Activated B cell treated with CpG ODN at 0.5 μM for 24 hours (primary cell): ENCODE measurements at places on chromosomes 6 and 20.

DNA sequence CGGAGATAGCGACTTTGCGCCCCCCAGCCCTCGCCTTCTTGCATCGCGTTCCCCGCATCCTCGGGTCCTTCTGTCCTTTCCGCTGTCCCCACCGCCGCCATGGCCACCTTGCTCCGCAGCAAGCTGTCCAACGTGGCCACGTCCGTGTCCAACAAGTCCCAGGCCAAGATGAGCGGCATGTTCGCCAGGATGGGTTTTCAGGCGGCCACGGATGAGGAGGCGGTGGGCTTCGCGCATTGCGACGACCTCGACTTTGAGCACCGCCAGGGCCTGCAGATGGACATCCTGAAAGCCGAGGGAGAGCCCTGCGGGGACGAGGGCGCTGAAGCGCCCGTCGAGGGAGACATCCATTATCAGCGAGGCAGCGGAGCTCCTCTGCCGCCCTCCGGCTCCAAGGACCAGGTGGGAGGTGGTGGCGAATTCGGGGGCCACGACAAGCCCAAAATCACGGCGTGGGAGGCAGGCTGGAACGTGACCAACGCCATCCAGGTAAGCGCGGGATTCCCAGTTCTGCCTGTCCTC, 401 bp downstream of the SLC32A1 start:
- peaks cover 65% of the 10 kb centered on the region for H3K4me1 ChIP-seq
- no peaks in the 10 kb centered on the region for H3K36me3 ChIP-seq
- H3K4me3 ChIP-seq: no peak overlapping the region
- DNase-seq: no peak

DNA sequence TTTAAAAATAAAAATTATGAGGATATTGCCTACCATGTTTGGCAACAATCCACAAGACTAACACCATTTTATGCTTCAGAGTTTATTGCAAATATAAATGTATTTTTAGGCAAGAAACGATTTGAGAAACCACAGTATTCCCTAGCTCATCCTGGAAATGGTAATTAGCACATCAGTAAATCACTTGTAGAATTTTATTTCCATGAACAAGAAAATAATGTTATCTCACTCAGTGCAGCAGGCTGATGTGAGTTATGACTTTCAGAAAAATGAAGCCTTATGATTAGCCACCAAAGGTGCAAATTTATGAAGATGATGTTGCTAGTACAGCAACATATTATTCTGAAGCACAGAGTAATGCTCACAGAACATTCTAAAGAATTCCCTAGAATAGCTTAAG, 127.7 kb upstream of the GJE1 start:
- H3K4me3 ChIP-seq: no peak overlapping the region
- no peaks in the 10 kb centered on the region for H3K4me1 ChIP-seq
- no peak for DNase-seq
- H3K27me3 ChIP-seq: no peaks in the 10 kb centered on the region

- no peaks in the 10 kb centered on the region for H3K27me3 ChIP-seq
- peaks cover 4% of the 10 kb centered on the region for H3K4me1 ChIP-seq
- no peak overlapping the region for H3K4me3 ChIP-seq
- H3K36me3 ChIP-seq: peaks cover 75% of the 10 kb centered on the region
Measured at GRCh38 chr20:31537890-31538289, 23.6 kb downstream of the HM13 start.

GRCh38 chr6:167993169-167993568, 4.3 kb upstream of the KIF25 start:
- DNase-seq: no peak
- no peaks in the 10 kb centered on the region for H3K4me1 ChIP-seq
- H3K4me3 ChIP-seq: no peak overlapping the region
- no peak overlapping the region for H3K27ac ChIP-seq

DNA sequence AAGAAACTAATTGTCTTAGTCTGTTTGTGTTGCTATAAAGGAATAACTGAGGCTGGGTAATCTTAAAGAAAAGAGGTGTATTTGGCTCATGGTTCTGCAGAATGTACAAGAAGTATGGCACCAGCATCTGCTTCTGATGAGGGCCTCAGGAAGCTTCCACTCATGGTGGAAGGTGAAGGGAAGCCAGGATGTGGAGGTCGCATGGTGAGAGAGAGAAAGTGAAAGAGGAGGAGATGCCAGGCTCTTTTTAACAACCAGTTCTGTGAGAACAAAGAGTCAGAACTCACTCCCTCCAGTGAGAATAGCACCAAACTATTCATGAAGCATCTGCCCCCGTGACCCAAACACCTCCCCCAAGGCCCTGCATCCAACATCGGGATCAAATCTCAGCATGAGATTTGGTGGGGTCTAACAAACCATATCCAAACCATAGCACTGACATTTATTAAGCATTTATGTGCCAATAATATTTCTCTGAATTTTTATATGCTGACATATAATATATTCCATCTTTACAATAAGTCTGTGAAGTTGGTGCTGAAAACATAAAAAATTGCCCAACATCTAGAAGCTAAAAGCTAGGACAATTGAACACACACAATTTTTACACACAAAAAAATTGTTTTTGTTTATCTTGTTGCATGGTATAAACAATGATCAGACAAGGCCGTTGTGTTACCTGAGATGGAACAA, 29.2 kb upstream of the BTN3A2 start:
- peaks cover 41% of the 10 kb centered on the region for H3K27me3 ChIP-seq
- H3K4me3 ChIP-seq: no peak overlapping the region
- H3K4me1 ChIP-seq: peaks cover 27% of the 10 kb centered on the region

GRCh38 chr20:19833395-19833794, 75.3 kb downstream of the RIN2 start:
- no peak for DNase-seq
- H3K36me3 ChIP-seq: no peaks in the 10 kb centered on the region
- H3K27me3 ChIP-seq: peaks cover 5% of the 10 kb centered on the region
- no peak overlapping the region for H3K27ac ChIP-seq
- no peak overlapping the region for H3K4me3 ChIP-seq
- H3K4me1 ChIP-seq: peaks cover 27% of the 10 kb centered on the region

DNA sequence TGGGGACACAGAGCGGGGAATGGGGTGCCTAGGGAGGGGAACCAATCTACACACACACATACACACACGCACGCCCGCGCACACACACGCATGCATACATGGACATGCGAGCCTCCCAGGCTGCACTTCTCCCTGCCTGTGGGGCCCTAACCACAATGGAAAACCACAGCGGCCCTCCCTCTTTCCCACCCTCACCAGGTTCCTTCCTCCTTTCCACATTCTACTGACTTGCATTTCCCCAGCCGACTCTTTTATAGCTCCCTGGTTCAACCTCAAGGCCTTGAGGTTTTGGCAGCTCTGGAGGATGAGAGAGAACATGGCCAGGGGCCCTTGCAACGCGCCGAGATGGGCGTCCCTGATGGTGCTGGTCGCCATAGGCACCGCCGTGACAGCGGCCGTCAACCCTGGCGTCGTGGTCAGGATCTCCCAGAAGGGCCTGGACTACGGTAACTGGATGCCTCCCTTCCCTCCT, at the start of gene BPI:
Gene BPI (plus strand): TSS at position 249 of the 472 bp plus-strand sequence. CDS start 68 bp downstream, at position 317.
- H3K36me3 ChIP-seq: no peaks in the 10 kb centered on the region
- peaks cover 48% of the 10 kb centered on the region for H3K27me3 ChIP-seq
- no peak for DNase-seq
- H3K4me3 ChIP-seq: no peak within 1 kb of the TSS

DNA sequence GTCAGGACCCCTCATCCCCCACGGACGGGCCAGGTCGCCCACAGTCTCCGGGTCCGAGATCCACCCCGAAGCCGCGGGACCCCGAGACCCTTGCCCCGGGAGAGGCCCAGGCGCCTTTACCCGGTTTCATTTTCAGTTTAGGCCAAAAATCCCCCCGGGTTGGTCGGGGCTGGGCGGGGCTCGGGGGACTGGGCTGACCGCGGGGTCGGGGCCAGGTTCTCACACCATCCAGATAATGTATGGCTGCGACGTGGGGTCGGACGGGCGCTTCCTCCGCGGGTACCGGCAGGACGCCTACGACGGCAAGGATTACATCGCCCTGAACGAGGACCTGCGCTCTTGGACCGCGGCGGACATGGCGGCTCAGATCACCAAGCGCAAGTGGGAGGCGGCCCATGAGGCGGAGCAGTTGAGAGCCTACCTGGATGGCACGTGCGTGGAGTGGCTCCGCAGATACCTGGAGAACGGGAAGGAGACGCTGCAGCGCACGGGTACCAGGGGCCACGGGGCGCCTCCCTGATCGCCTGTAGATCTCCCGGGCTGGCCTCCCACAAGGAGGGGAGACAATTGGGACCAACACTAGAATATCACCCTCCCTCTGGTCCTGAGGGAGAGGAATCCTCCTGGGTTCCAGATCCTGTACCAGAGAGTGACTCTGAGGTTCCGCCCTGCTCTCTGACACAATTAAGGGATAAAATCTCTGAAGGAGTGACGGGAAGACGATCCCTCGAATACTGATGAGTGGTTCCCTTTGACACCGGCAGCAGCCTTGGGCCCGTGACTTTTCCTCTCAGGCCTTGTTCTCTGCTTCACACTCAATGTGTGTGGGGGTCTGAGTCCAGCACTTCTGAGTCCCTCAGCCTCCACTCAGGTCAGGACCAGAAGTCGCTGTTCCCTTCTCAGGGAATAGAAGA, 978 bp downstream of the HLA-A start:
- peak overlapping the region; percentile 100 for H3K27ac ChIP-seq
- peaks cover 73% of the 10 kb centered on the region for H3K4me1 ChIP-seq
- no peaks in the 10 kb centered on the region for H3K27me3 ChIP-seq
- peaks cover 60% of the 10 kb centered on the region for H3K36me3 ChIP-seq
- no peak for DNase-seq
- H3K4me3 ChIP-seq: peak overlapping the region; percentile 92

GRCh38 chr20:301886-302848, 4.8 kb downstream of the ZCCHC3 start:
- peaks cover 42% of the 10 kb centered on the region for H3K36me3 ChIP-seq
- peaks cover 32% of the 10 kb centered on the region for H3K4me1 ChIP-seq
- DNase-seq: no peak
- no peak overlapping the region for H3K27ac ChIP-seq
- H3K27me3 ChIP-seq: no peaks in the 10 kb centered on the region
- H3K4me3 ChIP-seq: no peak overlapping the region

- peaks cover 37% of the 10 kb centered on the region for H3K4me1 ChIP-seq
- H3K36me3 ChIP-seq: peaks cover 11% of the 10 kb centered on the region
- no peaks in the 10 kb centered on the region for H3K27me3 ChIP-seq
- no peak for DNase-seq
Measured at GRCh38 chr6:163494279-163494727, 79.8 kb downstream of the QKI start.

GRCh38 chr6:21828704-21829103, 235.2 kb downstream of the SOX4 start:
- H3K27me3 ChIP-seq: peaks cover 2% of the 10 kb centered on the region
- no peaks in the 10 kb centered on the region for H3K36me3 ChIP-seq
- no peak overlapping the region for H3K27ac ChIP-seq

- no peak overlapping the region for H3K4me3 ChIP-seq
- DNase-seq: no peak
- peaks cover 18% of the 10 kb centered on the region for H3K4me1 ChIP-seq
- H3K27ac ChIP-seq: no peak overlapping the region
- H3K36me3 ChIP-seq: no peaks in the 10 kb centered on the region
Measured at GRCh38 chr20:47782076-47782475, 3.2 kb downstream of the SULF2 start.

DNA sequence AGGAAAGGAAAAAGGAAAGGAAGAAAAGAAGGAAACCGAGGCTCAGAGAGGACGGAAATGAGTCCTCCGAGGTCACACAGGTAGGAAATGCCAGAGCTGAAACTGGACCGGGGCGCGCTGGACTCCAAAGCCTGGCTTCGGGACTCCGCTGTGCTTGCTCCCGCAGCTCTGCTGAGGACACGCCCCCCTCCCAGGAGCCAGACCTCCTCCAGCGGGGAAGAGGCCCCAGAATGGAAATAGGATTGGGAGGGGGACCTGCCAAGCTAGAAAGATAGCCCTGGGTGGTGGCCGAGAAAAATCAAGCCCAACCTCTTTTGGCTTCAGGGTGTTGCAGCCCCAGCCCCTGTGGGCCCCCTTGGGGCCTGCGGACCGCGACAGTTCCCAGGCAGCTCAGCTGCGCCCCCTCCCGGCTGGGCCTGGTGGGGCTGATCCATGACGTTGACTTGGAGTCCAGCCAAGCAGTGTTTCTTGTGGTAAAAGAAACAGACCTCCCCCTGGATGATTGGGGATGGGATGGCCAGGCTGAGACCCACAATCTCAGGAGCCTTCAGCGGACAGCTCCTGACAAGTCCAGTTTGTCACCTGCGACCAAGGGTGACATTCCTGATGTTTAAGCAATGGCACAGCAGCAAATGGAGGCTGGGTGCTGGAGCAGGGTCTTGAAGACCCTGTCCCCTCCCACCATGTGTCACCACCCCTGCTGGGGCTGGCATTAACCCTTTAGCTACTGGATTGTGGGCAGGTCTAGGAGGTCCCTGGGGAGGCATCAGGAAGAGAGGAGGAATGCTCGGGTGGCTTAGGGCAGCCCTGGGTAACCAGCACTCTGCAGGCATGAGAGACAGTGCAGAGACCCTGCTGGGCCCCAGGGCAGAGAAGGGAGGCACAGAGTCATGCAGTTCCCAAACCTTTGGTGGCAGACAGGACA, 55.4 kb downstream of the RIPOR3 start:
- H3K27ac ChIP-seq: no peak overlapping the region
- H3K27me3 ChIP-seq: no peaks in the 10 kb centered on the region
- H3K36me3 ChIP-seq: no peaks in the 10 kb centered on the region
- DNase-seq: peak; percentile 56
- H3K4me3 ChIP-seq: no peak overlapping the region
- no peaks in the 10 kb centered on the region for H3K4me1 ChIP-seq

- no peaks in the 10 kb centered on the region for H3K36me3 ChIP-seq
- H3K27me3 ChIP-seq: no peaks in the 10 kb centered on the region
- H3K27ac ChIP-seq: no peak overlapping the region
Measured at GRCh38 chr6:161507375-161507774, 233.5 kb upstream of the AGPAT4 start.

GRCh38 chr6:146543940-146544615, 445 bp downstream of the RAB32 start:
- H3K27me3 ChIP-seq: peaks cover 26% of the 10 kb centered on the region
- DNase-seq: no peak
- peak overlapping the region; percentile 69 for H3K4me3 ChIP-seq
- H3K36me3 ChIP-seq: no peaks in the 10 kb centered on the region
- peaks cover 9% of the 10 kb centered on the region for H3K4me1 ChIP-seq

DNA sequence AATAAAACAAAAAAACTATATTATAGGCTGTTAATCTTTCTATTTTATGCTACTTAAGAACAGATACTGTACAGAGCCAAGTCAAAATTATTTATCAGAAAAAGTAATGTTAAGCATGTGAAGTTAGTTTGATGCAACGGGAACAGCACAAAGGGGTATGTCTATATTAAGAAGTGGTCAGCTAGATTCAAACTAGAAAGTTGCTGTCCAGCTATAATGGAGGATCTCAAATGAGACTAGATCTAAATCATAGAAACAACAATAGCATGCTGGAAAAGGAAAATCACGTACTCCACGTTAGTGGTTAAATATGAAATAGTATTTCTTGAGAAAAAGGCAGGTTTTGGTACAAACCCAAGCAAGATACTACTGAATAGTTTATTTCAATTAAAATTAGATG, 1124.0 kb downstream of the GRIK2 start:
- H3K4me3 ChIP-seq: no peak overlapping the region
- no peaks in the 10 kb centered on the region for H3K4me1 ChIP-seq
- H3K27ac ChIP-seq: no peak overlapping the region
- no peaks in the 10 kb centered on the region for H3K27me3 ChIP-seq
- DNase-seq: no peak
- no peaks in the 10 kb centered on the region for H3K36me3 ChIP-seq
